ENCODE measurements at places on chromosomes 4 and X.
A peak's percentile ranks its signal among the peaks of the same experiment; 100 is the strongest.

GRCh38 chr4:152010710-152011079 is 249.9 kb upstream of the GATB start:
- no peak for DNase-seq

GRCh38 chr4:851701-852430 is 25.9 kb upstream of the CPLX1 start:
- DNase-seq: no peak

DNA sequence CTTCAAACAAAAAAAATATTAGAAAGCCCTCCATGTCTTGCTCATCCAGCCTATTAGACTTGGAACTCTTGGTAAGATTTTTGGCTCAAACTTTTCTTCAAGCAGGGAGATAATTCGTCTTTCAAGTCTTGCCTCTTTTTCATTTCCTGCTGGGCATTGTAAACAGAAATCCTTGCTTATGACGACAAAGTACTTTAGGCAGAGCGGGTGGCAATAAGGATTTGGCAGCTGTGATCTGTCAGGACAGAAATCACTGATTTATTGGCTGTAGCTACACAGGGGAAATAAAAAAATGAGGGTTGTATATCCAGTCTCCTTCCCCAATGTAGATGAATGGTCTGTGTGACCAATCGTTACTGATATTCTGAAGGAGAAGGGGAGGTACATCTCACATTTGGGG is 121.6 kb downstream of the SLC4A4 start:
- no peak for DNase-seq

GRCh38 chr4:128854433-128854832 is 44.9 kb downstream of the JADE1 start:
- no peak for DNase-seq

DNA sequence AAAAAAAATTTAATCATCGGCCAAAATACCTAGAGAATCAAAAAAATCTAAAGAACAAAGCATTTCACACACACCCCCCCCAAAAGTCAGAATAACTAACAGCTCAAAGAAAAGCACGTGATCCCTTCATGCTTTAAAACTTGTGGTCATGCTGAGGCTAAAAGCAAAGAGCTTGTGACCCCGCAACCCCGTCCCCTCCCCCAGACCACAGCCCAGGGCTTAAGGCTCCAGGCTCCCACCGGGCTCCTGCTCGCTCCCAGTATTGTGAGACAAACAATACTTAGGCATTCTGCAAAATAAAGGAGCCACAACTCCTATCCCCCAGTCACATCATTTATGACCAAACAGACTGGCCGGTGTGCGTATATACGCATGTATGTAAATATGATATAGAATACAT is 62.1 kb upstream of the CCDC160 start:
- no peak for DNase-seq

GRCh38 chrX:123175366-123176122 is 8.5 kb upstream of the GRIA3 start:
- DNase-seq: no peak

GRCh38 chrX:69124108-69124507 is 41.1 kb downstream of the PJA1 start:
- peak; percentile 58 for DNase-seq

DNA sequence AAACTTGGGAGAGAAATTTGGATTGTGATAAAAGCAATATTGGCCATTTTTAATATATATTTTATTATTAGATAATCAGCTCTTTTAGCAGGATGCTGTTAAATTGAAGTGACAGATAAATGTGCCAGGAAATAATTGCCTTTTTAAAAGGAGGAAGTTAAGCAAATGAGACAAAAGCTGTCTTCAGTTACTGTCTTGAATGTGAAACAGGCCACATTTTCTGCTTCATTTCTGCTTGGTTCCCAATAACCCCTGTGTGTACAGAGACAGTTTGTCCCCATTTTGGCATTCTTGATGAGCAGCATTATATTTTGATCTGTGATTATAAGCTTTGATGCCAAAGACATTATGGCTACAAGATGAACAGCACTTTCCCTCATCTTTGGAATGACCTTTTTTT is 953 bp downstream of the EPGN start:
- DNase-seq: no peak

GRCh38 chr4:11814758-11815157 is 386.1 kb upstream of the HS3ST1 start:
- DNase-seq: no peak

- no peak for DNase-seq
These were observed 56.8 kb downstream of the CD99L2 start for GRCh38 chrX:150841456-150842197.

GRCh38 chr4:56186808-56187523 is 200.3 kb downstream of the AASDH start:
- DNase-seq: no peak

Measured in hepatic stellate cell (primary cell).